HuH-7 (cell line): ENCODE measurements at places on chromosomes 2 and 18.

DNA sequence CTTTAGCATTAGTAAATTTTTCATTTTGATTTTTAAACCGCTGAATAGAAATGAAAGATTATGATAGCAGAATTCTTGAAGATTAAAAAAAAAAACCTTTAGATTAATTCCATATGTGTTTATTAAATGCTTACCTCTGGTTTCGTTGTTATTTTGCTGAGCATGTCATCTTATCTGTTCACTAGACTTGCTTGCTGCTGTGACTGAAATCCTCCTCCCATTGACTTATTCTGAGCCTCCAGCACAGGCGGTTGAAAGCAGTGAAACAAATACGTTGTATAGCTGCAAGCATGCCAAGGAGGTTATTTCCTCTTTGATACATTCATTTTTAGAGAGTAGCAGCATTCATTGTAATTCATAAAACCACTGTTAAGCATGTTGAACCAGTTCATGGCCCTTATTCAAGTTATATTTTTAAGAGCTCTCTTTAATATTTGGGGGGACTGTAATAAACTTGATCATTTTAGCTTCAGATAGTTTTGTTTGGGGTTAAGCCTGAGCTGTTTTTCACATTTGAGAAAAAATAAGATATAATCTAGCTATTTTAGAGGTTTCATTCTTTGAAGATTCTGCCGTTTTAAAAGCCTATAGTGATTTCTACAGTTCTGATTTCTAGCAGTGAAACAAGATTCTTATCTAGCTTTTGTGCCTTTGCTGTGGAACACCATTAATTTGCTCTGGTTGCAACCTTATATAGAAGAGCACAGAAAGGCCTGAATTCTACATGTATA is at the start of gene HTR2B:
Gene HTR2B (minus strand): TSS at position 205 of the 731 bp plus-strand sequence. CDS start 1,278 bp downstream, outside the sequence.
- no peak for DNase-seq

GRCh38 chr18:23596183-23596582 is 9.9 kb upstream of the NPC1 start:
- DNase-seq = no peak

DNA sequence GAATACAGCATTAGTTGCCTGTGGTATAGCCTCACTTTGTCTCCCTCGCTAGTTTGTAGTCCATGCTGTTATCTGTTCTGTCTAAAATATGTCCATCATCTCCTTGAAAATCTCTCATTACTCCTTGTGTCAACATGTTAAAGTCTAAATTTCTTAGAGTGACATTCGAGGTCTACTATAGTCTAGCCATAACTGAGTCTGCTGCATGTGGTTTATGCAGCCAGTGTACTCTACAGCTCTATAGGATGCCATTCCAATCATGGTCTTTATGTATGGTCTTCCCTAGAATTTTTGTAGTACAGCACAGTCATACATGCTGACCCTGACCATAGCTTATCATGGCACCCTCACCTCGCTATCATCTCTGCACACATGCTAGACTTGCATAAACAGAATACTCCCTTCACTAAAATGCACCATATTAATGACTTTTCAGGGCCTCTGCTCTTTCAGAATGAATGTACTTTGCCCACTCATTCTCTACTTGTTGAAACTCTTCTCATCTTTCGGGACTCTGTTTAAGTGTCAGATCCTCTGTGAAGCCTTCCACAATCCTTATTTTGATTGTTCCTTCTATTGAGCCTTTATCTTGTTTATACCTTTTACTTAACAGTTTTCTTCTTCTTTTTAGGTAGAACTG is 12.8 kb downstream of the TANK start:
- no peak for DNase-seq

GRCh38 chr18:46622999-46623398 is 34.0 kb downstream of the LOXHD1 start:
- DNase-seq = no peak

- no peak for DNase-seq
Observed at GRCh38 chr18:25126751-25127150, 225.2 kb downstream of the ZNF521 start.

- DNase-seq = no peak
Observed at GRCh38 chr18:46152808-46153617, 48.8 kb downstream of the HAUS1 start.

DNA sequence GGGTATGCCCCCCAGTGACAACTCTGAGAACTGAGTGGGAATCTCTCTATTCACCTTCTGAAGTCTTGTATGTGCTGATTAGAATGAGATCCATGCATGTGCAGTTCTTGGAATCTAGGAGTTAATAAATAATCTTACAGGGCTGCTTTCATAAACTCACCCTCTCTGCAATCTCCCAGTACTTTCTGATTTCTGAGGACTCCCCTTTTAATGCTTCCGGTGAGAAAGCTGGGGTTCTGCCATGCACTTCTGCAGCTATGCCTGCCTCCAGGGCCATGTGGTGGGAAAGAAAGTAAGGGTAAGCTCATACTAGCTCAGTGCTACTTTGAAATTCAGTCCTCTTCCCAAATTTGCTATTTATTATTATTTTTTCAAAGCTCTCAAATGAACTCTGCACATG is 432.9 kb downstream of the MTX2 start:
- no peak for DNase-seq

DNA sequence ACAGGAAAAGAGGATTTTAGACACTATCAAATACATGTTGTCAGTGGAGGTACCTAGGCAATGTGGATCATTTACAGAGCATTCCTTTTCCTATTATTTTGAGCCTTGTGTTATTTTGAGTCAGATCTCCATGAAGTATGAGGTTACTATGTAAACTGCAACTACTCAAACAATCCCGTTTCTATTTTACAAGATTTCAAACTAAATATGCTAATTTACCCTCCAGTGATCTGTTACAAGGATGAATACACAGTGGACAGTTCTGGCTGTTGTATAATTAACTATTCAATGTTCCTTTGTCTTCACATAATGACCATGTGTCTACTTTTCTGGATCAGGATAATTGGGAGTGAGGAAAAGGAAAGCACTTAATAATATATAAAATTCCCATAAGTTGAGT is 4.6 kb downstream of the HOXD1 start:
- DNase-seq = no peak
